ENCODE measurements at places on chromosomes 2 and 18.

DNA sequence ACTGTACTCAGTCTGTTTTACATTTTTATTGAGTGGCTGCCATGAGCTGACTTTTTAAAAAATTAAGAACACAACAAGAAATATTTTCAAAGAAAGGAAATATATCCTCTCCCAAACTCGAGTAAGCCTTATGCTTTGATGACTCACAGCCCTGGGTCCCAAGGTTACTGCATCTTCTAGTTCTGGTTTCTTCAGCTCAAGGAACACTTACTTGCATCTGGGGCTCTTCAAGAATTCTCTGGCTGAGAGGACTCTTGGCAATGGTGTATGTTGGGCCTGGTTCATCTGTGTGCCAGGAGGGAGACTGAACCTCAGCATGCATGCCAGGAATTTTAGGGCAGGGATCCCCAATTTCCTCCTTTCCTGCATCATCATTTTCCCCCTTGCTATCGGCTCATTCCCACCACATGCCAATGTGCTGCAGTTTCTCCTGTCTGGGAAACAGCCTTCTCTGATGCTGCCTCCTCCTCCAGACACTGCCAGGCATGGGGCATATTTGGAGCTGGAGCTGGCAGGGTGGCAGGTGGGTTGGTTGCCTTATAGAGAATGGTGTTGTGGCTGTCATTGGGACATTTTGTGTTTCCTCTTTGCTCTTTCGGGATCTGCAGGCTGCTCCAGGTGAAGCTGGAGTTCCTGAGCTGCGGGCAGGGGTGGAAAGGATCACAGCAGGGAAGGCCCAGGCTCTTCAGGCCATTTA is 192.2 kb upstream of the HS6ST1 start:
- no peak for DNase-seq

- no peak for DNase-seq
Measured at GRCh38 chr2:158963071-158963470, 5.4 kb upstream of the TANC1 start.

- no peak for DNase-seq
Measured at GRCh38 chr2:15337996-15338666, 223.0 kb downstream of the NBAS start.

- no peak for DNase-seq
Measured at GRCh38 chr2:84459944-84460429, 907 bp upstream of the SUCLG1 start.

DNA sequence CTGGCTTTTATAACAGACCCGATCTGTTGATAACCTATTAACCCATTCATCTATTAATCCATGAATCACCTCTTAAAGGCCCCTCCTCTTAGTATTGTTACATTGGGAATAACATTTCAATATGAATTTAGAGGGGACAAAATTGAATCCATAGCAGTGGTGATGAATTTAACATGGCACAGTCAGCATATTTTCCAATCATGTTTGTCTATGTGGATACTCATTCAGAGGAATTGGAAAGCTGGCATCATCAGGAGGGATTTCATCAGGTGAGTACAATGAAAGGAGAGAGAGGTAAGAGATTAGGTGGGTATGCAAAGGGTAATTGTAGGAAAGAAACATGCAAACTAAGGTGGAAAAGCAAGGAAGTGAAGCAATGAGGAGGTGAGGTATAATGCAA is 275.1 kb upstream of the STON1 start:
- DNase-seq: no peak

DNA sequence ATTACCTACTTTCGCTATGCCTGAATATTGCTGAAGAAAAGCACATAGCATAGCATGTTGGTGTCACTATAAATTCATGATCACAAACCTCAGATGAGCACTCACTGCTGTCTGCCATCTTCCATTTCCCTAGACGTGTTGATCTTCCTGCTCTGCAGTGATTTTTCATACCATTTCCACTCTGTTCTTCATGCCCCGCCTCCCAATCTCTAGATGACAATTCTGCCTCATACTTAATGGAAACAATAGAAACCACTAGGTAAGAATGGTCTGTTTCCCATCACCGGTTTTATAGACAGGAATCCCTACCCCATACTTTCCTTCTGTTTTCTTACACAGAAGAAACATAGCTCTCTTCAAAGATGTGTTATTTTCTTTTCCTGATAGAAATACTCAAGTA is 63.8 kb downstream of the PIK3C3 start:
- no peak for DNase-seq

GRCh38 chr2:25062511-25062917 is 20.6 kb downstream of the EFR3B start:
- peak; percentile 37 for DNase-seq

- DNase-seq: no peak
Measured at GRCh38 chr18:34738175-34738894, 28.2 kb downstream of the DTNA start.

GRCh38 chr2:80417737-80418136 is 113.2 kb upstream of the LRRTM1 start:
- no peak for DNase-seq

DNA sequence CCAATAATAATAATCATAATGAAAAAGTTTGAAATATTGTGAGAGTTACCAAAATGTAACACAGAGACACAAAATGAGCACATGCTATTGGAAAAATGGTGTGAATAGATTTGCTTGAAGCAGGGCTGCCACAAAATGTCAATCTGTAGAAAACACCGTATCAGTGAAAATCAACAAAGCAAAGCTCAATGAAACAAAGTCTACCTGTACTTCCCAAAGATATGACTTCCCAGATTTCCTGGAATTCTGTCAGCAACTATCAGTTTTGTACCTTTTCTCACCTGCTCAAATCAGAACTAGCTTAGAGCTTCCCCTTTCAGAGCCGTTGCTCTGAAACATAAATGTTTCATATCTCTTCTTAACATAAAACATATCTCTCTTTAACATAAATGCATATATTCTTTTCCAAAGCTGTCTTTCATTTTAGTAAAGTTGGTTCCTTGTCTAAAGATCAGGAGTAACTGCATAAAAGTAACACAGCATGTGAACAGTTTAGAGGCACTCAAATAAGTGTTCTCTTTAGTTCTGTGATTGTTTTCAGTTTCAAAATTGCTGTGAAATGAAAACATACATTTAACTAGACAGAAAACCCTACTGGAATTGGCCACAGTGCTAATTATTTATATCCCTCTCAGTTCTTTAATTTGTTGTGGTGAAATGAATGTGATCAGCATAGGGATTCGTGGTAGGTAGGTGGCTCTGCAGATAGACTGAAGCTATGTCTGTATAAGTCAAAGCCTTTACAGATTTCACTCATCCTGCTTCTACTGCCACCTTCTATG is 262.5 kb downstream of the KCNJ3 start:
- no peak for DNase-seq

- DNase-seq: no peak
Measured at GRCh38 chr18:8745355-8746014, 40.1 kb downstream of the MTCL1 start.

- no peak for DNase-seq
Measured at GRCh38 chr2:101185085-101185484, 33.9 kb upstream of the TBC1D8 start.

DNA sequence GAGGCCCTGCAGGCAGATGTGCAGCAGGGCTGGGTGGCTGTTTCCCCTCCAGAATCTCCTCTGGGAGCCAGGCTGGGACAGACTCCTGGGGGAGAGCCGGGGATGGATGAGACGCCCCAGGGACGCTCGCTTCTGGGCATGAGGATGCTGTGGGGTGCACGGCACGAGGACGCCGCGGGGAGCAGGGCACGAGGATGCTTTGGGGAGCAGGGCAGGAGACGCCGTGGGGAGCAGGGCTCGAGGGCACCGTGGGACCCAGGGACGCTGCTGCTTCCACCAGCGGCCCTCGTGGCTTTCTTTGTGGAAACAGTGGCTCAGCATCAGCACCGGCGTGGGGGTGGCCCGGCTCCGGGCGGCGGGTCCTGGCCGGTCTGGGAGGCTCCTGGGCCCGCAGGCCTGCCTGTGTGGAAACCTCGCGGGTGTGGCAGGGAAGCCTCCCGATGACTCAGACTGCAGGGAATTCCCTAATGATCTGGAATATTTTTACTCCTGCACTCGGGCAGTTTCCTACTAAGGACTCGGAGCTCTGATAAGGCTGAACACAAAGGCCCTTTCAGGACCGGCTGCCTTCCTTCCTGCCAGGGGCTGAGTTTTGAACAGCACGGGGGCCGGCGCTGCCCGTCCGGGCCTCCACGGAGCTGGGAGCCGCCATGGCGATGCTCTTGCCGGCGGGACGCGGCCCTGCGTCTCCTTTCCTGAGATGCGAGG is 62.6 kb downstream of the NFATC1 start:
- DNase-seq: no peak

DNA sequence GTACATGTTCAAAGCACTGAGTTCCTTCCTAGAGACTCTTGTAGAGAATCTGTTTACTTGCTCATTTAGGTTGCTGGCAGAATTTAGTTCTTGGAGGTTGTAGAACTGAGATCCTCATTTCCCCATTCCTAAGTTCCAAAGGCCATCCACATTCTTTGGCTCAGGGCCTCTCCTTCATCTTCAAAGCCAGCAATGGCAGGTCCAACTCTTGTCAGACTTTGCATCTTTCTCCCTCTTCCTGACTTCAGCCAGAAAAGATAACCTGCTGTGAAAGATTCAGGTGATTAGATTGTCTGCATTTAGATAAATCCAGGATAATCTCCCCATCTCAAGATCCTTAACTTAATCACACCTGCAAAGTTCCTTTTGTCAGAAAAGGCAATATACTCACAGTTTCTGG is 51.1 kb downstream of the SOCS6 start:
- no peak for DNase-seq

DNA sequence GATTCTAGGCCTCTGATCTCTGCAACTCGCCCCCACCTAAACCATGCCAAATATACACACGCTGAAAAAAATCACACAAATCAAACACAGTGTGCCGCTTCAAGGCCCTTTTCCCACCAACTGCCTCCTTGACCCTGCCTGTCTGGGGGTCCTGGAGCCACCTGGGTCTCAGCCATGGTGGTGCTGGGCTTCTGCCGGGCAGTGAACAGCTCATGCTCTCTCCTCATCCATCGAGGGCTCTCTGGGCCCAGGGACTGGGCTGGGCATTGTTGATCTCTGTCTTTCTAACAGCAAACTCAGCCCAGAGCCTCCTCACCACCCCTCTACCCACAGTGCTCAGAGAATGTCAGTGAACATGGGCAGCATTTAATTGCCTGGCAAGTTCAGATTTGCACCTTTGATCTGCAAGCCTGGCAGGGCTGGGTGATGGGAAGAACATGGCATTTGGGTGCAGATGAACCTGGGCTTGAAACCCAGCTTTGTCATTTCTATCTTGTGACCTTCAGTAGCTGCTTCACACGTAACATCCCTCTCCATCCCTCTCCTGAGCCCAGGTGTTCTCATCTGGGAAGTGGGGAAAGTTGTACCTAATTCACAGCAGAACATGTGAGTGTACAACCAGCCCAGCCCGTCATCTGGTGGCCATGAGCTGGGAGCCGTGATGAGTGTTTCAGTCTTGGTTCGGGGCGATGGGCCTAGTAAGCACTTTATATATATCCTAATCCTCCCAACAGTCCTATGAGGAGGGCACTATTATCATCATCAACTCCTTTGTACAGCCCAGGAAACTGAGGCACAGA is 46.1 kb downstream of the SDC1 start:
- DNase-seq: no peak

Measured in H9 (cell line).